ENCODE measurements at places on chromosomes 1 and 21.

GRCh38 chr1:216898801-216899200 lies 175.6 kb upstream of the ESRRG start:
- no peak for DNase-seq

DNA sequence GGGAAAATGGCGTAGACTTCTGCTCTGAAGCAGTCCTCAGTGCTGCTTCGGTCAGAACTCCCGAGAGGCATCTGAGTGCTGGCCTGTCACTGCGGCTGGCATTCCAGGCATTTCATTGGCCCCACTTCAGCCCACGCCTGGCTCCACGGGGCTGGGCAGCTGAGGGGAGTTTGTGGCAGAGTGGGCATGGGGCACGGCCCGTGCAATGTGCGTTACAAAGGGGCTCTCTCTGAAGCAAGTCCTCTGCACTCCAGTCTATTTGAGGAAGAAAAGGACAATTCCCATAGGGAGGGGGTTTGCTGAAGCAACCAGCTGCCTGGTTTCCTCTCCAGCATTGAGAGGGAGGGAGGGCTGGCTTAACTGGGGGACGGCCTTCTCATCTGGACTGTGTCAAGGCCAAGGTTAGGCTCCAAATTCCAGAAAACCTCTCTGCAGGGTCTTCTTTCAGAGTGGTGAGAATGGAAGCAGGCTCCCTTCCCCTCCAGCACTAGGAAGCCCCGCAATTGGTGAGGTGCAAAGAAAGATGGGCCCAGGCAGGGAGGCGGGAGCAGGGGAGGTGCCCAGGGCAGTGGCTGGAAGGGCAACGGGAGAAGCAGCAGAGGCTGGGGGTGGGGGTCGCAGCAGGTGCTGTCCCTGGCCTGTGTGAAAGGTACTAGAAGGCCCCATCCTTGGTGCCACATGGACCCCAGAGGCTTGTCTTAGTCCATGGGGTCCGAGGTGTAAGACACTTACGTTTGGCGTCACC lies 21.1 kb upstream of the GPR157 start:
- DNase-seq: no peak

DNA sequence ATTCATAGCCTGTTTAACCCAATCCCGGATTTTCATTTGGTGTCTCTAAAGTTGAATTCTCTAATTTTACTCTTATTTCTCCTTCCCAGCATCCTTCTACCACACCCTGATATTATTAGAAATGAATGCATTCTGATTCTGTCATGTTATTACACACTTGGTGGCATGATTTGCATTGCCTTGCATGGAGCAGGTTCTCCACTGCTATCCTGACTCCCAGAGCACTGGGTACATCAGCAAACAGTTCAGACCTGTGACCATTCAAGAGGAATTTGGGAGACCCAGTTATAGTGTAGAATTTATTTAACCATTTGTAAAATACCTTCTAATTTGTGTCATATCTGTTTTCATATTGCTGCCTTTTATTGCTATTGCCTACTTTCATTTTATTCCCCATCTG lies 2.6 kb downstream of the LRRC8B start:
- no peak for DNase-seq

DNA sequence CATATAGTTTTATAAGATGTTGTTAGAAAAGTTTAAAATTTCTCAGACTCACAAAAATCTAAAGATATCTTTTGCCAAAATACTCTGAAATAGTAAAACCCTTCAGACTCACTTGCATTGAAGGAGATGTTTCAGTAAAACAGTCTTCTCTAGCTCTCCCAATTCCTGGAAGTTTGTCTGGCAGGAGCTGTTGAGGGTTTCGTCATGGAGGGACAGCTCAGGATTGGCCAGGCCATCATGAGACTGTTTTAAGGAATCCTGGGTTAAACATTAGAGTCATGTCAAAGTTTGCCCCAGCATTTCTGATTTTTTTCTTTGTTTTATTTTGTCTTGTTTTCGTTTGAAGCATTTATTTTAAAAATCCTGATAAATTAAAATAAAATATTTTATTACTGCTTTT lies 293.8 kb upstream of the PBX1 start:
- no peak for DNase-seq

DNA sequence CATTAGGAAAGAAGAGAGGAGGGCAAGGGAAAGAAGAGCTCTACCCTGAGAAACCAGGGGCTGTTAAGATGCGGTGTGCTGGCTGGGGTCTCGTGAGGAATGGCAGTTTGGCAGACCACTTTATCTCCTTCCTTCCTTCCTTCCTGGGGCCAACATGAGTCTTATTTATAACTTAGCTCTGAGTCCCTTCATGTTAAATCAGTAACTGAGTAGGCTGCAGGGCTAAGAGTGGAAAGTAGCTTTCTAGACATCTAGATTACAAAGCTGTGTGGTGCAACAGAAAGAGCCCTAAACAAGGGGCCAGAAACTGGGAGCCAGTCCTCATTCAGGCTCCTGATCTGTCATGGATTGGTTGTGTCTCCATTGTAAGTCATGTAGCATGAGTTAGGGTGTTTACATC lies 135.4 kb upstream of the DUSP10 start:
- no peak for DNase-seq

- DNase-seq: no peak
These were observed 39.4 kb upstream of the VTCN1 start for GRCh38 chr1:117250061-117250606.

- no peak for DNase-seq
These were observed 28.0 kb upstream of the RERE start for GRCh38 chr1:8845104-8846097.

DNA sequence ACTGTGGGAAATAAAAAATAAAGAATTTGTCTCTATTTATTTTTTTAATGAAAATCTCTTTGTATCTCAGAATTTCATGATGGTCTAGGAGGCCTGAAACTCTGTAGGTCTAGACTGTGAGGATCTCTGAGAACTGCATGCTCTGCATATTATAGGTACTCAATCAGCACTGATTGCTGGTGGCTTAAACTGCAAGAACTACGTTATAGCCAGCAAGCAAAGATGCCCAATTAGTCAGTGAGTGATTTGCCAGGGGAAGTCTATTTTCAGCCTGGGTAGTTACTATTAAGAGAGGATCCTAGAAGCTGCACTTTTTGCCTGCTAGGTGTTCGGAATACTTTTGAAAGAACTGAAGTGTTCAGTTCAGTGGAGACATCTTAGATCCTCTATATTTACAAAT lies 87.4 kb downstream of the GPR52 start:
- DNase-seq: no peak

DNA sequence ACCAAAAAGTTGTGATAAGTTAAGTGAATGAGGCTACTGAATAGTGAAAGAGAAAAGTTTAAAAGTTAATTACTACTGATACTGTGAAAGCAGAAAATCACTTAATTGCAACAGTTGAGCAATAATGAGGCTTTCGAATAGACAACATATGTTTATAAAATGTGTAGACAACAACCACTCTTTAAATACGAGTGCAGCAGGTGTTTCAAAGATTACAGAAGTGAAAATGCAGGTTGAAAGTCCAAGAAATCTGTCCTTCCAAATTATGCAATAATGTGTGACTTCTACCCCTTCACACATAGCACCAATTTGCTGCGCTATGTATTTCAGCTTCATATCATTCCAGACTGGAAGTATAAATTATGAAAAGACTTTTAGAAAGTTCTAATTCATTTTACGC lies 213.0 kb downstream of the COL24A1 start:
- no peak for DNase-seq

- DNase-seq: no peak
These were observed 133.1 kb upstream of the NFIA start for GRCh38 chr1:60949154-60949825.

DNA sequence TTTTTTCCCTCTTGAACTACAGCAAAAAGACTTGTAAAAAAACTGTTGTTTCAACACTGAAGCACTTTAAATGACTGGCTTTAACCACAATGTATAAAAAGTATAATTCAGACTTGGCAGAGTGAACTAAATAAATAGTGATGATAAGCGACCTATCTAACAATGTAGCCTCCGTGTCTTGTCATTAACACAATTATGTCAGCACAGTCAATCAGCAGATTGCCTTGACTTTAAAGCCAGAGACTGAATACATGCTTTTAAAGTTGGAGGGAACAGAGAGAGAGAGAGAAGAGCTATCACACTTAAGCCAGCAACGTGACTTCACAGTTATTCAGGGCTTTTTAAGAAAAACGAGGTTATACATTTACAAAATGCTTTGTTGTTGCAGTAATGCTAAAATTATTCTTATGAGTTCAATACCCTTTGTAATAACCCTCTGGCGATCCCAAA lies 378.1 kb downstream of the LMO4 start:
- no peak for DNase-seq

GRCh38 chr1:20633190-20634064 lies at the start of gene PINK1:
PINK1 (plus strand) TSS chr1:20633458; CDS start chr1:20633549, 91 bp downstream.
- DNase-seq: peak; percentile 69

DNA sequence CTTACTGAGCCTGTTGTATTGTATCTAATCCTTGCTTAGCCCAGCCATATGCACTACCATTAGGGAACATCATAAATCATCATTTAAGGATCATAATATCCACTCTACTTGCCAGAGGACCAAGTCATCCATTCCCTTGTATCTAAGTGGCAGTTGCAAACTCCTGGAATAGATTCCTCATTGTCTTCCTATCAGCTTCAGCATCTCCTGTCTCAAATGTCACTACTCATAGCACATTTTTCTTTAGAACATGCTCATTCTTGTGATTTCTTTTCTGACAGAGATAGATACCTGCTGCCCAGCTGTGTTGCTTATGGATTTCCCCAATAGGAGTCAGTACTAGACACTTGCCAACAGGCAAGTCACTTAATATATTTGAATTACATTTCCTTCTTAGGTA lies 84.3 kb downstream of the OLFML3 start:
- no peak for DNase-seq

DNA sequence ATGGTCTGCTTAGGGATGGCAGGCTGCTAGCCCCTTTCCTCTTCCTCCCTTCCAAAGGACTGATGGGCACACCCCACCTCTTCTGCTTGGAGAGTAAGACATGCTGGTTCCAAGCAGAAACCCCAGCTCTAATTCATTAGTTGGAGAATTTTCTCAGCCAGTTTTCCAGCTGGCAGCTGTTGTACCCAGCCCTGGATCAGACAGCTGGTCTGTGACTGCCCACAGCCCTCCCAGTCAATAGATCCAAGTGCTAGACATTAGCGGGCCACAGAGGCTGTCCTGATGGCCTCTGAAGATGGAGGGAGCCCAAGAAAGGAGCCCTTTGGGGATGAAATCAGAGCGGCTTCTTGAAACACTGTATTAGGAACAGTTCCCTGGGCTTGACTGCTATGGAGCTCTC lies 35.8 kb downstream of the ACOT11 start:
- no peak for DNase-seq

- DNase-seq: no peak
These were observed 24.7 kb upstream of the FCGR2A start for GRCh38 chr1:161480381-161481035.

DNA sequence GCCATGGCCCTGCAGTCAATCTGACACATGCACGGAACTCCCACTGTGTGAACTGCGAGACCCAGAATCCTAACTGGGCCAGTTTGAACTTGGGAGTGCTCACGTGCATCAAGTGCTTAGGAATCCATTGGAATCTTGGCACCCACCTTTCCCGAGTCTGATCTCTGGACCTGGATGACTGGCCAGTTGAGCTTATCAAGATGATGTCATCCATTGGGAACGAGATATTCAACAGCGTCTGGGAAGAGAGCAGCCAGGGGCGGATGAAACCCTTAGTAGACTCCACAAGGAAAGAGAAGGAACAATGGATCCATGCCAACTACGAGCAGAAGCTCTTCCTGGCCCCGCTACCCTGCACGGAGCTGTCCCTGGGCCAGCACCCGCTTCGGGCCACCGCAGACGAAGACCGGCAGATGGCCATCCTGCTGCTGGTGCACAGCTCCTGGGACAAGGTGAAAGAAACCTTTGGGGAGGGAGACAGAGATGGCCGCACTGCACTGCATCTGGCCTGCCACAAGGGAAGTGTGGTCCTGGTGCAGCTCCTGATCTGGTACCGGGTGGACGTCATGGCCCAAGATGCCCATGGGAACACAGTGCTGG lies 3.1 kb upstream of the TDRD5 start:
- DNase-seq: no peak

DNA sequence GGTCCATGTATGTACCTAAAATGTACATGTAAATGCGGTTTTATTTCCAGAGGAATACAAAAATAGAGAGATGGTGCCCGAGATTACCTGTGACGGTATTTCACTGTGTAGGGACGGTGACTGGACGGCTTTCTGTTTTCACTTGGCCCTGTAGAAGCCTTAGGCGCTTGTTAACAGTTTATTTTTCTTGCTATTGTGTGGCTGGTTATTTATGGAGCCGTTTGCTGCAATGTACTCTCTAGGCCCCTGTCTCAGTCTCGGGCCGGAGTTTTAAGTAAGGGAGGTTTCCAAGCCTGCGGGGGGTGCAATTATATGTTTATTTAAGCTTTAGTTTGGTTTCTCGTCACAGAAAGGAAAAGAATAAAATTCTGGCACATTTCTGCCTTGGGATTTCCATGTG lies 413 bp downstream of the EFCAB7 start:
- no peak for DNase-seq

GRCh38 chr1:78591971-78592370 lies 28.3 kb upstream of the IFI44L start:
- no peak for DNase-seq

DNA sequence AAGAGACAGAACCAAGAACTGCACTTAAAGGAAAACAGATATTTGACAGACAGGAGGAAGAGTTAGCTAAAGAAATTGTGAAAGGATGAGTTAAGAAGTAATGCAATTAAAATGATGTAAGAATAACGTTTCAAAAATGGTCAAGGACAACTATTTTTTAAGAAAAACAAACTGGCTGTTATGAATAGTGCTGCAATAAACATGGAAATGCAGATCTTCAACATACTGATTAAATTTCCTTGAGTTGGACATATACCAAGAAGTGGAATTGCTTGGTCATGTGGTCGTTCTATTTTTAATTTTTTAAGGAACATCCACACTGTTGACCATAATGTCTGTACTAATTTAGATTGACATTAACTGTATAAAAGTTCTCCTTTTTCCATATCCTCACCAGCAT lies 23.1 kb upstream of the PHTF1 start:
- DNase-seq: no peak

DNA sequence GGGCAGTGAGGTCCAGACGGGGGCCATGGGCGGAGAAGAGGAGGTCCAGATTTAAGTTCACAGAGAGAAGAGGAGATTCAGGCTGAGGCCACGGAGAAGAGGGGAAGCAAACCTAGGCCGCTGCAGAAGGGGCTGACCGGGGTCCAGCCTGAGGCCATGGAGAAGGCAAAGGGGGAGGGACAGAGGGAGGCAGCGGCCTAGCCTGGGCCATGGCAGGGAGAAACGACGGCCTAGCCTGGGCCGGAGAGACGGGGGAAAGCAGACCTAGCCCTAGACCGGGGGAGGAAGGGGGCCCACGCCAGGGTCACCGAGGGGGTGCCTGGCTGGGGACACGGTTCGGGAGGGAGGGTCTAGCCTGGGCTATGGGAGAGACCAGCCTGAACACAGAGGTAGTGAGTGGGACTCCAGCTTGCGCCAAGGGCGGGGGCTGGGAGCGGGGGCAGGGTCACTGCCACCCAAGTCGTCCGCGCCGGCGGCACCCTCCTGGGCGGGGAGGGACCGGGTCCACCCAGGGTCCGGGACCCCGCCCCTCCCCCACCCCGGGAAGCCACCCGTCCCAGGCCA lies 459 bp downstream of the CAPZB start:
- DNase-seq: no peak

All from occipital lobe (tissue), 3 donors.